ENCODE measurements at places on chromosomes 13 and 19. TPM values are rescaled to one million over a fixed set of nuclear protein-coding genes. Genes with fewer than 3 reads are reported as not detected.

DNA sequence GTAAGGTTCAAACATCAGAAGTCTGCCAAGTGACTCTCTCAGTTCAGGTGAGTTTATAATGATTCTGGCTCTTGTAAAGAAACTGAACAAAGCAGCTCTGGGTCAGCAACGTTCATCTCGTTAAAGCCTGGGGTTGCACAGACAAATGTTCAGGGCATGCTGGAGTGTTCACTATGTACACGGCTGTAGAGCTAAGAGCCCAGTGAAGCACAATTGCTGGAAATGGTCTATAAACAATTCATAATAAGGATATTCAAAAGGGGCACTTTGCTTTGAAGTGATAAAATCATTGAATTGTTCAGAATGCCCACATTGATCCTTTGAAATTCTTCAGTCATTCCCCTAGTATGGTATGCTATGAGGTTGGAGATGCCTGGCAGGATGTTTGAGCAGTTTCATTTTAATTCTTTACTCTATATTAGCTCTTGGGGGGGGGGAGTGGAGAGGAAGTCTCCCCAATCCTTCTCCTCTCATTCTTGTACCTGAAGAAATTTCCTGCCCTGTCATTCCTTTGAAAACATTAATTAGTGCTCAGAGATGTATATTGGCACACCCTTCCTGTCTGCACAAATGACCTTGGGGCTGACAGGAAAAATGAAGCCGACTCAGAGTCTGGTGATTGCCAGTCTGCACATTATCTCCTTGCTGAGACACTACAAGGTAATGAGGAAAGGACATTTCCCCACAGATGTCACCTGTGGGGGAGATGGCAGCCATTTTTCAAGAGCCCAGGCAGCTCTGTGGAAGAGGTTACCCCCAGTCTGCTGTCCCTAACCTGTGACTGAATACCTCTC is 145.5 kb downstream of the DLEU7 start:
- DNase-seq: no peak

- DNase-seq: no peak
These were observed 277.5 kb downstream of the DNAJC15 start for GRCh38 chr13:43300865-43301264.

Gene XAB2
- 27.1 TPM for total RNA-seq

DNA sequence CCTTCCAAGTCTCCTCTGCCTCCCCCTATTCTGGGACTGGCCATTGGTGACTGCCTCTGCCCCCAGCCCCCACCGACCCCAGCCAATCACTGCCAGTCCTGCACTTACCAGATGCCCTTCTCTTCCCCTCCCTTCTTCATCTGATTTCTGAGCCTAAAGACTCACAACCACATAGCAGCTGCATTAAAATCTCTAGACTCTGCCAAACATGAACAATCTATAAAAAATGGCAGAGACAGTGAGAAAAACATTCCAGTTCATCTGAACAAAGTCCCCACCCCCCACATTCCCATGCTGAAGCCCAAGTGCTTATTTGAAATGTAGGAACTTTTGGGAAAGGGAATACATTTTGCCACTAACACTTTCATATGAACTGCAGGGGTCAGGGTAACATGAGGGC is 60.8 kb downstream of the KCTD12 start:
- no peak for DNase-seq

GRCh38 chr13:26117620-26118019 is 65.8 kb upstream of the SHISA2 start:
- DNase-seq: no peak

DNA sequence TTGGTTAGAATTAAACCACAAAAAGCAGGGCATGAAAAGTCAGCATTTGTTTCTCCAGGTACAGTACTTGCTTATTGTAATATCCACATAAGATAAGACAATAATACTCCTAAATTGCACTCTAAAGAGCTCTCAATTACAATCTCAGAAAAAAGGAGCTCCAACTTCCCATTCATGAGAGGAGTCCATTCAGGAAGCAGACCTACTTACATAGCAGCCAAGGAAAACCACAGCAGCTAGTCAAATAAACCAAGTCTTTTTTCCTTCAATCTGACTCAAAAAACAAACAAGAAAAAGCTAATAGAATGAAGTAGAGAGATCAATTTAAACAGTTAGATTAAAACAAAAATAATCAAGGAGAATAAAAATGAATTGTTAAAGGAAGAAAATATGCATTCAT is 885.2 kb upstream of the SLITRK6 start:
- no peak for DNase-seq

Gene C19orf81
- 0.65 TPM for total RNA-seq

DNA sequence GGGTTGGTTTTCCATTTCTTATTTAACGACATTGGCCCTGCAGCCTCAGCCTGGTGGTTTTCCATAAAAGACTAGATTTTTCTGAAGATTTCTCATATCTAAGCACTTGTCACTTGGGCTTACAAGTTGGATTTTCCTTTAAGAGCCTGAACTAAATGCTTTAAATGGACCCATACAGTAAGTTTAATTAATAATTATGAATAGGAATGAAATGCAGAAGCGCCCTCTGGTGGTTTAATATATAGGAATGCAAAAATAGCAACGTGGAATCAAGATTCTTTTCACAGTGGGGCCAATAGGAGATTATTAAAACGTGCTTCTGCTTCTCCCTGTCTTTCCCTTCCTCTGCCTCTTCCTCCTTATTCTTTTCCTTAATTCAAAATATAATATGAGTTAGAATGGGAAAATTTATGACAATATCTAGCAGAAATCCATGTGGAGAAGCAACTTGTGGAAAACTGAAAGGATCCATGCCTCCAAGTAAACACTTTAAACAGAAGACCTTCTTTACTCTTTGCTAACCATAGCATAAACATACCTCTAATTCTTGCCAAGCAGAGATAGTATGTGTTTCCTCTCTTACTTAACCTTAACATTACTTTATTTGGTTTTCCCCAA is 324.0 kb downstream of the GPC5 start:
- DNase-seq: no peak

DNA sequence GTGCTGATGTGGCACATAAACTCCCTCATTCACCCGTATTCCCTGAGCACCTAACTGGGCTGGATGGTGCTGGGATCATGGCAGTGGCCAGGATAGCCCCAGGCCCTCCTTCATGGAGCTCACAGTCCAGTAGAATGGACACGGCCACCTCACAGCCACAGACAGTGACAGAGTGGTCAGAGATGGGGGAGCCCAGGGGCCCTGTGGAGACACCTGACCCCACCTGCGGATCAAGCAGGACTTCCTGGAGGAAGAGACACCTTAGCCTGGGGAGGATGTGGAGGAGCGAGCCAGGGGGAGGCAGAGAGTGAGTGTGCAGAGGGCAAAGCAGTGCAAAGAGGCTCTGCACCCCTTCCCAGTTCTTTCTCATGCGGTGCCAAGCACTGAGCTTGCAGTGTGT is 21.1 kb upstream of the OVOL3 start:
- no peak for DNase-seq

DNA sequence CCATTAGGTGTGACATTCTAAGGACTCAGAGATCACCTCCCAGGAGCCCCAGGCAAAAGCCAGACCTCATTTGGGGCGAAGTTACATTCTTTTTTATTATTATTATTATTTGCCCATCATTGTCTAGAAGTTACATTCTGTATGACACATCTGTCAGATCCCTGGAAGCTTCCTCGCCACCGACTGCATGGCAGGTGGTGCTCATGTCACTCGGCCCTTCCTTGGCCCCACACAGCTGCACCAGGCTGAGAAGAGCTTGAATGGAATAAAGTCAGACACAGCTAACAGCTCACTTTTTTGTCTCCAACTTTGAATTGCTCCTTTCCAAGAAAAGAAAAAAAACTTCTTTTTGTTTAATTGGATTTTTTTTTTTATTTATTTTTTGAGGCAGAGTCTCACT is 41.4 kb upstream of the LDLR start:
- DNase-seq: no peak

GRCh38 chr19:20165971-20166592 is 932 bp upstream of the ZNF486 start:
- no peak for DNase-seq

Gene ZNF90
- 2.6 TPM for total RNA-seq

Gene RABAC1
- total RNA-seq: 43.2 TPM

Gene ZNF284
- total RNA-seq: 1.2 TPM

DNA sequence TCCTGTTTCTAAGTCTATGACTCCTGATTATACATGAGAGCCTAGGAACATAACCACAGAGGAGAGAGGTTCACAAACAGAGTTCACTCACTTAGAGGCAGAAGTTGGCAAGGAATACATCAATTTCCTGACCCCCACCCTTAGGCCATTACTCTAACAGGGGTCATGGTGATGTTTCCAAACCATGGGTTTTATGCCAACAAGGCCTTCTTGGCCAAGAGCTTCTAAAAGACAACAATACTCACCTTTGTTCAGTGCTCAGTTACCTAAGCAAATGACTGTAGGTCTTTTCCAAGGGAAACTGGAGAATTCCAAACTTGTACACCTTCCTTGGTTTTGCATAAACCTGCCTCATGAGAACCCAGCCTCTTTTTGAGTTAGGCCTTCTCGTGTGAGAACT is 52.6 kb downstream of the ERICH4 start:
- no peak for DNase-seq

Gene FRY
- 230 TPM for total RNA-seq

DNA sequence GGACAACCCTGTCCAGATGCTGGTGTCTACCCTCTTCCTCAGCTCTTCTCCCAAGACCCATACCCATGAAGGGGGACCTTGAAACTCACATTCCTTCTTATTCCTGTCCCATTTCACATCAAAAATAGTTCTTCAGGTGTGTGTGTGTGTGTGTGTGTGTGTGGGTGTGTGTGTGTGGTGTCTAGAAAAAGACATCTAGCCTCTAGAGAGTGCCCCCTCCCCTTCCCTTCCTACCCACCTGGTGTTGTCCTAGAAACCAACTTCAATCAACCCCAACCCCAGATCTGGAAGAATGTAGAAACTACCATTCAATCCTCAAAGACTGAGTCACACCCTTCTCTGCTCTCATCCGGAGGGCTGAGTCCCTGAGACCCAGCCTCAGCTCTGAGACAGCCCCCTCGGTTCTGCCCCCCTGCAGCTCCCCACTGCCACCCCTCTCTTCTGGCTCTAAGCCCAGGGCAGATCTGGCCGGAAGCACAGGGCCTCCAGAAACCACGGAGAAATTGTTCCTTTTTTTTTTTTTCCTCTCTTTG is 3.5 kb downstream of the KCNN4 start:
- DNase-seq: no peak

DNA sequence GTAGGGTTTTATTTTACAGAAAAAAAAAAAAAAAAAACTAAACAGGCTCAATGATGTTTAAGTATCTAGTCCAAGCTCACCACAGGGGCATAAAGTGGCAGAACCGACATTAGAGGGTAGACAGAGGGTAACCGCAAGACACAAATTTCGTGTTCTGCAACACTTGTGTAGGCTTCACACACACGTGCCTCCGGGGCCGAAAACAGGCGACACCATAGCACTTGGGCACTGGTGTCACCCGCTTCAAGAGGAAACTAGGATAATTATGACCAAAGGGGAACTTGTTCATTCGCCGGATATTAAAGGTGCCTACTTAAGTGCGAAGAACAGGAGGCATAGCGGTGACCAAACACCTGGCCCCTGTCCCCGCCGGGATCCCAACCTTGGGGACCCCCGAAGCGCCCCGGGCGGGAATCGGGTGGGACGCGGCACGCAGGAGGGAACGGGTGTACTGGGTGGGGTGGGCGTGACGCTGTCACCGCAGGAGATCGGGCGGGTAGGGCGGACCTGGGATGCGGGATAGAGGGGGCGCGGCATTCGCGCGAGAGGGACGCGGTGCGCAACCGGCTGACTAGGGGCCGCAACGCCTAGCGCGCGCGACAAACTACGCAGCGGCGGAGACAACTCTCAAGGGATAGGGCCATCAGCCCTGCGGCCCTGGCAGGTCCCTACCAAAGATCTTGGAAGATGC is 558 bp downstream of the MZT1 start:
- DNase-seq: peak; percentile 51

DNA sequence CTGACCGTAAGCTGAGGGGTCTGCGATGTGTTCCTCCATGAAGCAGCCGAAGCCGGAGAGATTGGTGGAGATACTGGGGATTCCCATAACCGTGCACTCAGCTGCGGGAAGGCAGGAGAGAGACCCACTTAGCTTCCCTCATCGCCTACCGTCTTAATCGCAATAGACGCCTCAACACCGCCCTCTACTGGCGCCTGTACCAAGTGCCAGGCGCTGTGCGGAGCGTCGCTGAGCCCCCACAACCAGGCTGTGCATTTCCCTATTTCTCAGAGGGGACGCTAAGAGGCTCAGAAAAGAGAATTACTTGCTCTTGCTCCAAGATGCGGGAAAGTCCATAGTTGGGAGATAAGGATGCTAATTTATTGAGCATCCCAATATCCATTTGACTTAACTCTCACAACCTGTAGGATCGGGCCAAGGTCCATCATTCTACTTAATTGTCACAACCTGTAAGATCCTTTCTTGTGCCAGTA is 5.8 kb downstream of the FTL start:
- peak; percentile 86 for DNase-seq

DNA sequence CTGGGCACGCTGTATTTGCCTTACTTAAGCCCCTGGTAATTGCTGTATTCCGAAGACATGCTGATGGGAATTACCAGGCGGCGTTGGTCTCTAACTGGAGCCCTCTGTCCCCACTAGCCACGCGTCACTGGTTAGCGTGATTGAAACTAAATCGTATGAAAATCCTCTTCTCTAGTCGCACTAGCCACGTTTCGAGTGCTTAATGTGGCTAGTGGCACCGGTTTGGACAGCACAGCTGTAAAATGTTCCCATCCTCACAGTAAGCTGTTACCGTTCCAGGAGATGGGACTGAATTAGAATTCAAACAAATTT is 676 bp downstream of the BRCA2 start:
- no peak for DNase-seq

GRCh38 chr13:97766749-97767148 is 186.7 kb upstream of the IPO5 start:
- no peak for DNase-seq

DNA sequence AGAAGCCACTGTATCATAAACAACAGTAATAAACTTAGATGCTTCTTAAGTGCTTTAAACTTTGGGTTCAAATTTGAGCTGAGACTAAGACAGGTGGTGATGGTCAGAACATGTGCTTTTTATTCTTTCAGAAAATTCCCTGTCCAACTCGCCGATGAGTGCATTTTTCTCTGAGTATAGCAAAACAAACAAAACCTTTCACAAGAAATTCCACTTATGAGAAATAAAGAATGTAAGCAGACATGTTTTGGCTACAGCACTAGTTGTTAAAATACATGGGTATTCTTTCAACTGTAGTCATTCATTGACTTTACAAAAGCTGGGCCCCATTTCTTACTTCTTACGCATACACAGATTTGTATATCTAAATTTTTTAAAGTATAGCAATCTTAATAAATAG is 125.6 kb downstream of the SPRY2 start:
- no peak for DNase-seq

DNA sequence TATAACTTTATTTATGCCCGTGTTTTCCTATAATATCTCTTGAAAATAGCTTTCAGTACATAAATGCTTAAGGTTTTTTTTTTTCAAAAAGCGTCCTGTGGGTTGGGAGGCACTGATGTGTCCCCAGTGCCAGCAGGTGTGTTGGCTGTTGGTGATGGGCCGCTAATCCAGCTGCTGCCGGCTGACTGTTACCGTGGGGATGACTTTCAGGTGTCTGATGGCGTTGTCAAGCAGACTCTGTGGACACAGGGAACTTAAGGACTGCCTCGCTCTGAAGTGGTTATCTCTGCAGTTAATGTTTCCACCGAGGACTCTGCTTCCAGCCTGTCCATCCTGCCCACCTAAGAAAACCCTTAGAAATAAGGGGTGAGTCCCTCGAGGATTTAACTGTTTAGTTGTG is 94.5 kb downstream of the ANKRD10 start:
- DNase-seq: no peak

- no peak for DNase-seq
These were observed 14.0 kb downstream of the SCGB2B2 start for GRCh38 chr19:34662919-34663318.

- no peak for DNase-seq
These were observed 9.4 kb downstream of the FCER2 start for GRCh38 chr19:7692417-7693088.

- no peak for DNase-seq
These were observed 3.0 kb downstream of the APOC2 start for GRCh38 chr19:44948763-44949374.
